Stimulated activated CD8-positive, alpha-beta memory T cell treated with anti-CD3 and anti-CD28 coated beads, Interleukin-4, amount 100 ng/mL, for 4 hours (primary cell): ENCODE measurements at places on chromosomes 6 and 20.

- DNase-seq: no peak
Observed at GRCh38 chr20:20246996-20247633, 120.8 kb upstream of the INSM1 start.

GRCh38 chr6:26653007-26653406, 6.5 kb downstream of the ZNF322 start:
- no peak for DNase-seq

DNA sequence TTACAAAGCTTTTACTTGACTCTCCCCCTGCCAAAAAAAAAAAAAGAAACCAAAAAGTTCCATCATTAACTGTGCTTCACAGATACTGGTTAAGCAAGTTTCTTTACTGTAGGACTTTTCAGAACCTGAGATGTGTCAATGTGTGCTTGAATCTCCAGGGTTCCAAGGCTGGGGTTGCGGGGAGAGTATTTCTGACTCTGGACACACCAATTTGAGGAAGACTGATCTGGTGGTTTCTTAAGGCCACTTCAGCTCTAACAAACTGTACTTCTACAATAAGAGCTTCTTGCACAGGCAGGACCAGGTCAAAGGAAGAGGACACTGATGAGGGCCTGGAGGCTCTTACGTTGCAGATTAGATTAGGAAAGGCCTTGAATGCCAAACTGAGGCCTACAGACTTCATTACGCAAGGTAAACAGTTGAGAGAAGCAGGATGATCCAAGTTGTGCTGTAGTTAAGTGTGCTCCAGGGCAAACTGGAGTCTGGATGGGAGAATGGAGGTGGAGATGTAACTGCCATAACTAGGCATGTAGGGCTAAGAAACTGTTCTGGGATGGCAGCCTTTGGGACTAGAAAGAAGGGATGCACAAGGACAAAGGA, 24.4 kb downstream of the COMMD7 start:
- DNase-seq: no peak

DNA sequence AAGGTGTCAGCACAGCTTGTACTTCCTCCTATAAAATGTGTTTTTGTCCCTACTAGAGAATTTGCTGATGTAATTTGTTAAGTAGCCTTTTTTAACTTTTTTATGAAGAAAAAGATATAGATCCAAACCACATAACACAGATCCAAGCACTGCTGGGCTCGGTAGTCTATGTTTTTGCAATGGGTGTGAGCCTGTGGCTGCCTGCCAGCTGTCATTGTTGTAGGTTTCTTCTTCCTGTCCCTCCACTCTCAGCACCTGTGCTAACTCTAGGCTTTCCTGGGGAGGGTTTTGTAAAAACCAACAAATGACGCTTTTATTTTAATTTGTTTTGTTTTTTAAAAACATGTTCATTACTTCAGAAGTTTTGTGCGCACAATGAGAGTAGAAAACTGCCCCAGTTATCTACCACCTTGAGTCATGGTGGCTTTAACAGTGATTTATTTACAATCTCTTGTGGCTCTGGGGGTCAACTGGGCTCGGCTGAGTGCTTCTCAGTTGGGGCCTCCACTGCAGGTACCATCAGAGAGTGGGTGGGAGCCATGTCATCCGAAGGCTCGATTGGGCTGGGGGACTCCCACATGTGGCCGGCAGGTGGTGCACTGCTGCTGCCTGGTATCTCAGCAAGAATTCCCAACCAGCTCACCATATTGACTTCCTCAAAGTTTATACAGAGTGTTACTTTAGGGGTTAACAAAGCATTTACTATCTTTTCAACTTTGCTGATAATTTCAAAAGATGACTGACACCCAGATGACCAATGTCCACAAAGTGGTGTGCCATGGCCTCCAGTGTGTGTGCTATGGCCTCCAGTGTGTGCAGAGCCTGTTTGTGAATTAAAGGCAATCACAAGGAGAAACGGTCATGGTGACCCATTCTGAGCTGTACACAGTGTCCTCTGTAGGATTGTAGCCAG, 3.0 kb upstream of the CCR6 start:
- DNase-seq: no peak

DNA sequence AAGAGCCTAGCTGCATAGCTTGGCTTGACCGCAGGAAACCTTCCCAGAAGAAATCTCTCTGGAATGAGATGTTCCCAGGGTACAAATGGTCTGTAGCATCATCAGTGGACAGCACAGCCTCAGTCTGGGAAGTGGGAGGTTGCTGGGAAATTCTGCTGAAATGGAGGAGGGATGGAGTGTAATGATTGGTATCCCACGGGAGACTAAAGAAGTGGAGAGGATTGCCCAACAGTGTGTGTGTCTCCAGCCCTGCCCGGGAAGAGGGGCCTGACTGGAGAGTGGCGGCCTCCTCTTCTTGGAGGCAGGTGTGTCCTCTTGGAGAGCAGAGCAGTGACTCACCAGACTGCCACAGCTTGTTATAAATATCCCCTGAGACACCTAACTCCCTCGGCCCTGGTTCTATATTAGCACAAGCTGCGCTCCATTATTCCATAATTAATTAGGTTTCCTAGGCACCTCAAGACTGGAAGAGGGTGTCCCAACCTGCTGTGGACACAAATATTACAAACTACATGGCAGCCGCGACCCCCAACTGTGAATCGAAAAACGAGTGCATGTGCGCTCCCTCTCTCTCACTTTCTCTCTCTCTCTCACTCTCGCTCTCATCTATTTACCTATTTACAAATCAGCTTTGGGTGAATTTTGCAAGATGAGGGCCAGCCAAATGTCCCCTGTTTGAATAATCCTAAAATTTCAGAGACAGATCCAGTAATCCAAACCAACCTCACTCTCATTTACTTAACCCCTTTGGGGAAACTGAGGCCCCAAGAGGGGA, 68.8 kb downstream of the FGD2 start:
- DNase-seq: no peak

GRCh38 chr20:19478320-19478895, 266.0 kb downstream of the SLC24A3 start:
- DNase-seq: no peak

DNA sequence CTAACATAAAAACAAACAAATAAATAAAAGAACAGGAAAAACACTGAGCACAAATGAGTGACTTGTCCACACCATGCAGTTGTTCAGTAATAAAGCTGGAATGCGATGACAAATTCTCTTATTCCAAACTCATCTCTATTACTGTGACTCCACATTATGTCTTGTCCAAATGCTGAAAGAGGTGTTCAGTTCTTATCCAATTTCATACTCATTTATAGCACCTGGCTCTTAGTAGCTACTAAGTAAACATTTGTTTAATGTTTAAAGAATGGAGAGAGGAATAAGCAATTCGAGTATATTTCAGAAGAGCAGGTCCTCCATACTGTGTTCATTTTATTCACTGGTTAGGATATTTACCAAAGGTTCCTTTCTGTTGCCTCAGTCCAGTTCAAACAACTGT, 439.0 kb upstream of the JAG1 start:
- no peak for DNase-seq

DNA sequence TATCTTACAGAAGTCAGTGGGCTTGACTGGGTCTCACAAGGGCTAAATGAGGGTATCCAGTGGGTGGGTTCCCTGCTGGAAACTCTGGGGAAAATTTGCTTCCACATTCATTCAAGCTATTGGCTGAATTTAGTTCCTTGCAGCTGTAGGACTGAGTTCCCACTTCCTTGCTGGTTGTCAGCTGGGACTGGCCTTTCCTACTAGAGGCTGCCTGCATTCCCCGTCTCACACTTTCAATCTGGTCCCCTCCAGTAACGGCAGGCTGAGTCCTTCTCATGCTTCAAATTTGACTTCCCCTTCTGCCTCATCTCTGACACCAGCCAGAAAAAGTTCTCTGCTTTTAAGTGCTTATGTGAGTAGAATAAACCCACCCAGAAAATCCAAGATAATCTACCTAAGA, 4.4 kb downstream of the CSNK2A1 start:
- DNase-seq: no peak

DNA sequence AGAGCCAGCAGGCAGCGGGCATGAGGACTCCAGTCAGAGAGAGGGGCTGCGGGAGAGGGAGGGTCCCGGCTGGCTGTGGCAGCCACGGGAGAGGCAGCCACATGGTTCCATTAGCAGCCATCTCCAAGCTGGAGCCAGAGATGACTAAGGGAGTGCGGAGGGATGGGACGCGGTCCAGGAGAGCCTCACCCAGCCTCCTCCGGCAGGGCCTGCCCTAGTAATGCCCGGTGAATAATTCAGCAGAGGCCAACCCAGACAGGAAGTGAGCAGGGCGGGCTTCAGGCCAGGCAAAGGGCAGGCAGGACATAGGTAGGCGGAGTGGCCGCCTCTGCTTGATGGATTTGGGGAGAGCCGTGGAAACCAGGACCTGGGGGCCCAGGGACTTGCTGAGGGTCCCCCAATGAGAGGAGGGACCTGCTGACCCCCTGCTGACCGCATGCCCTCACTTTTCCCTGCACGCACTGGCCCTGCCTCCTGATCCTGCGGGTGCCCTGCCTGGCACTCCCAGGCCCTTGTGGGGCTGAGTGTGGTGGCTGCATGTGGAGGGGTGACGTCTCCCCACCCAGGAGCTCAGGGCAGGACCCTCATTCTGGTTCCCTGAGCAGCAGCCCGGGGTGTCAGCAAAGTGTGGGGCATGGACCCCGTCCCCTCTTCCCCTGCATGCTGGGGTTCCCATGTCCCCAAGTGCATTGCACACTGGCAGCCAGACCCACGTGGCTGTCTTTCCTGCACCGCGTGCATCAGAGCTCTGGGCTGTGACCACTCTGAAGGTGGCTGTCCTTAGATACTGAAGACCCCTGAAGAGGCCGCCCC, 51.8 kb upstream of the SLCO4A1 start:
- DNase-seq: no peak

DNA sequence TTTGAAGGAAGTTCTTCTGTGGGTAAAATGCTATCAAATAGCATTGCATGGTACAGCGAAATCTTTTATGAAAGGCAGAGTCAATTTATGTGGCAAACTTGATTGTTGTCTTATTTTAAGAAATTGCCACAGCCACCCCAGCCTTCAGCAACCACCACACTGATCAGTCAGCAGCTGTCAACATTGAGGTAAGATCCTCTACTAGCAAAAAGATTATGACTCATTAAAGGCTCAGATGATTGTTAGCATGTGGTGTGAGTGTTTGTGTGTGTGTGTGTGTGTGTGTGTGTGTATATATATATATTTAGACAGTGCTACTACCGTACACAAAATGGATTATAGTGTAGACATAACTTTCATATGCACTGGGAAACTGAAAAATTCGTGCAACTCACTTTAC, 27.8 kb downstream of the LRRN4 start:
- DNase-seq: no peak

- DNase-seq: no peak
Observed at GRCh38 chr6:25363427-25363826, 84.3 kb downstream of the CARMIL1 start.

DNA sequence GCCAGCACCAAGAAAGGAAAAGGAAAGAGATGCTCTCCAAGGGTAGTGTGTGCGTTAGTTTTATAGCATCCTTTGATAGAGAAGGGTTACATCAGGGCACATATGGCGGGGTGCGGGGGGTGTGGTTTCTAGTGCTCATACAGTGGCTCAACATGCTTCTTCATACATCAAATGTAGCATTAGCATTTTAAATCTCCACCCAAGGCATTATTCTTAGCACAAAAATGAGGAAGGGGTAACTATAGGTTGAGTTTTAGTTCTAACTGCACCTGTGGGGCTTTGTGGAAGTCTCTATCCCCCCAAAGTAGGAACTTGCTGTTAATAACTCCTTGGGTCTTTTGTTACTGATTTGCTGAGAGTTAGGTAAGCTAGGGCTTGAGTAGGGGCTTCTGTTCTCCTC, 89.3 kb downstream of the CEP57L1 start:
- no peak for DNase-seq

DNA sequence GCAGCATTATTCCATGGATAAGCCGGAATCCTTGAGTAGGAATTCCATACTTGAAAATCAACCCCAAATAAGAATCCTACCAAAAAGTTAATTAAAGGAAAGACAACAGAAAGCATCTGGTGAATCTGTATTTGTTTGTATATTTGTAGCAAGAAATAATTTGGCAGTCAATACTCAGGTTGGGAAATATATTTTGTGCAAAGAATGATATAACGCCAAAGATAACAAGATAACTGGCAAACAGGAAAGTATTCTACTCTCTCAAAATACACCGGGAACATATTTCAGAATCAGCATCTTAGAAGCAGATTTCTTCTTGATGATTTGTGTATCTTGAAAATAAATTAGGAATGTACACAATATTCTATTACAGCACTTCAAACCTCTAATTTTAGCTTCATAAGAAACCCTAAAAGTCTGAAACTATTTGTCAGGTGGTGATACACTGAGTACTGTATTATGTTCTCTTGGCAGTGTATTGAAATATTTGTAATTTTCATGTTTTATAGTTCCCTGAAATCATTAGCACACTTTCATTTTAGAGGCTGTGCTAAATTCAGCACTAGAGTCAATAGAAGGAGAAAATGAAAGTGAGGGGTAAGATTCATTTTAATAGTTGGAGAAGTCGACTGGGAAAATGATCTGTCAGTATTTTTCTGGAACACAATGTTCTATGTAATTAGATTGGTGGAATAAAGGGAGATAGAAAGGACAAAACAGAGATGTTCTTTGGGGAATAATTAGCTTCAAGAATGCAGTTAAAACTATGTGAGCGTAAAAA, 879.7 kb upstream of the GJE1 start:
- DNase-seq: no peak

DNA sequence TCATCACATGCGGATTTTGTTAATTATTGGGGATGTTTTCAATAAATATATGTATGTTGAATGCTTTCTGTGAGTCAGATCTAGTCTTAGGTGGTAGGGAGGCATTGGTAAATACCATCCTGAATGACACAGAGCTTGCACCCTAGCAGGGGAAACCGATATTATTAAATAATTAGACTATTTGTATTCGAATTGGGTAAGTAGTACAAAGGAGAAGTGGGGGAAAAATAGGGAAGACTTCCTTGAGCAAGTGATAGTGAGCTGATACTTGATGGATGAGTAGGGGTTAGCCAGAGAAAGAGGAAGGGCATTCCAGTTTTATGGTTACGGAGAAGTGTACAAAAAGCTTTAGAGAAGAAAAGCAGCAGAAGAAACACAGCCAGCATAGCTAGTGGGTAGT, 1.5 kb downstream of the RIOK1 start:
- no peak for DNase-seq

GRCh38 chr6:130324657-130325056, 41.2 kb upstream of the TMEM200A start:
- DNase-seq: no peak

- DNase-seq: no peak
Observed at GRCh38 chr20:34600892-34601653, 42.6 kb downstream of the MAP1LC3A start.

GRCh38 chr6:139336488-139336887, 38.0 kb downstream of the CITED2 start:
- no peak for DNase-seq
